ENCODE measurements at places on chromosomes 4 and X.

DNA sequence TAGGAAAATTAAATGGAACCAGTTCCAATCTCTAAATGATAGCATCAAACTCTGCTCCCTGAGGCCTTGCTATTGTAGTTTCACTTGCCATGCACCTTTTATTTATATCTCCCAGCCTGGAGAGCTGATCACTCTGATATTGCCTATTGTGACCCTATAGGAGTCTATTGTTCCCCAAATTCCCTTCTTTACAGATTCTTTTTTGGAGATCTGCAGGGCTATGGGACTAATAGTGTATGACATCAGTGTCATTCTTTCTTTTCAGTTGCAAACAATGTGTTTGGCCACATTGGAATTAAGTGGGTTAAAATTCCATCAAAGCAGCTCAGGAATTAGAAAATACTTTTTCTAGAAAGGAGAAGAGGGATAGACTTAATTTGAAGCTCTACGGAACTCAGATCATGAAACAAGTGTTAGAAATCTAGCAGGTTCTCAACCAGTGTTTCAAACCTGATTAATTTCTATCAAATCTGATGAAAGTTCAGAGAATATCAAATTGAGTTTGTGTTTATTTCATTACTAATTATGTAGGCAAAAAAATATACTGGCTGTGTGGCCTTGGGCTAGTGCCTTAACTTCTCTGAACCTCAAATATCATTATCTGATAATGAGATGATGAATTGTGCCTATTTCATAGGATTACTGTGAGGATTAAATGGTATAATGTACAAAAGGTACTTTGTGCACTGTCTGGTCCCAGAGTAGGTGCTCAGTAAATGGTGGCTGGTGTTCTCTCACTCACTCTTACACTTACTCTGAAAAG lies 71.4 kb downstream of the COL4A6 start:
- no peak for DNase-seq

DNA sequence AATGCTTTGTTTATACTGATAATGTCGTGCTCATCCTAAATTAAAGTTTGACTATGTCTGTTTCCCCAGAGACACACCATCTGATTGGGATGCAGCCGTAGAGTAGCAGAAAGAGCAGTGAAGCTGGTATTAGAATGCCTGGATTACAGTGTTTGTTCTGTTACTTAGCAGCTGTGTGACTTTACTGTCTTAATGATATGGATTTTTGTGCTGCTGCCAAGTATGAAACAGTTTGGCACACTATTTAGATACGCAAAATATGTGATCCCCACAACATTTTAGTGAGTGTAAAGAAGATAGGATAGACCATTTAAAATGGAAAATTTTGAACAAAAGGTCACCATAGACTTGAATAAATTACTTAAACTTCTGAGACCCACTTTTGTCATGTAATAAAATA lies 1.2 kb upstream of the CHIC1 start:
- DNase-seq = peak; percentile 35

DNA sequence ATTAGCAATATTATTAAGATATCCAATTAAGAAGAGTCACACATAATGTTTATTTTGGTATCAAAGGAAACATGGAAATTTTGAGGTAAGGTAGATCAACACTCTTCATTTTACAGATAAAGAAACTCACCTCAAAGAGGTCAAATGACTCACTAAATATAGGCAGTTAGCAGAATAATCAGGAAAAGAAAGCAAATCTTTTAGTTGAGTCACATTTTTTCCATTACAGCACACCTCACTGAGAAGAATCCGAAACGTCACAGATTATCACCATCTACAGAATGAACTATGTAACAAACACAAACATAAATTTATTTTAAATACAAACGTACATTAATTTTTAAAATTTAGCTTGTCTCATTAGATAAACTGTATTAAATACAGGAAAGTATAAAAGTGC lies 70.1 kb downstream of the TMEM47 start:
- no peak for DNase-seq

- peak; percentile 29 for DNase-seq
Observed at GRCh38 chr4:170242471-170242870, 152.7 kb upstream of the AADAT start.

GRCh38 chr4:155952501-155952901 lies 1.2 kb downstream of the CTSO start:
- no peak for DNase-seq
